CD4-positive, alpha-beta T cell (primary cell): ENCODE measurements at places on chromosomes 7 and 10.

- peaks cover 39% of the 10 kb centered on the region for H3K4me1 ChIP-seq
- no peaks in the 10 kb centered on the region for H3K36me3 ChIP-seq
- DNase-seq = no peak
- no peak overlapping the region for H3K27ac ChIP-seq
- peaks cover 2% of the 10 kb centered on the region for H3K27me3 ChIP-seq
- no peak overlapping the region for H3K4me3 ChIP-seq
These were observed 46.8 kb downstream of the DPYSL4 start for GRCh38 chr10:132233501-132234085.

DNA sequence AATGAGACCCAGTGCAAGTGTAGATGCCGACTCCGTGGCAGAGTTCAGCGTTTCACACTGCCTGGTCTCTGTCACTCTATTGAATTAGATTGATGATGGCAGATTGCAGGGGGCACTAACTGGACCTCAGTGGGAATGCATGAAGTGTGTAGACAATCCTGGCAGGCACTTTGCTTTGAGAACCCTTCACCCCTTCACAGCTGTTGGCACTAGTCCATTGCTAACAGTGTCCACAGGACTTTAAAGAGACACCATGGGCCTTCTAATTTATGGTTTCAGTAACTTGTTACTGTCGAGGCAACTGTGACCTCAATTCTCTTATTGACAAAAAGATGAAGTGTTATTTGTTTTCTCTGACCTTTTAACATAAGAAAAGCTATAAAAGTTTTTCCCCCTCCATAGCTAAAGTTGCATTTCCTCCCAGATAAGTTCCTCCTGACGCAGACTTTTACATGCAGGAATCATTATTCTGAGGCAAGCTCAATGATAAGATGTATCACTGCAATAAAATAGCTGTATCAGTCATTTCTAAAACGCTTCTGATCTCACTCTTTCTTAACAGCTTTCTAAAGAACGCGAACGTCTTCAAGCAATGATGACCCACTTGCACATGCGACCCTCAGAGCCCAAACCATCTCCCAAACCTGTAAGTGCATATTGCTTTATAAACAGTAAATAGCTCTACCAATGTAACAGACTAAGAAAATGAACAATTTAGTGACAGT is 238.9 kb downstream of the FOXP2 start:
- DNase-seq = no peak
- no peaks in the 10 kb centered on the region for H3K36me3 ChIP-seq

- no peaks in the 10 kb centered on the region for H3K4me1 ChIP-seq
- H3K27me3 ChIP-seq = no peaks in the 10 kb centered on the region
- DNase-seq = no peak
- no peak overlapping the region for H3K4me3 ChIP-seq
- H3K36me3 ChIP-seq = no peaks in the 10 kb centered on the region
These were observed 589.9 kb upstream of the TEX47 start for GRCh38 chr7:89385411-89385810.

DNA sequence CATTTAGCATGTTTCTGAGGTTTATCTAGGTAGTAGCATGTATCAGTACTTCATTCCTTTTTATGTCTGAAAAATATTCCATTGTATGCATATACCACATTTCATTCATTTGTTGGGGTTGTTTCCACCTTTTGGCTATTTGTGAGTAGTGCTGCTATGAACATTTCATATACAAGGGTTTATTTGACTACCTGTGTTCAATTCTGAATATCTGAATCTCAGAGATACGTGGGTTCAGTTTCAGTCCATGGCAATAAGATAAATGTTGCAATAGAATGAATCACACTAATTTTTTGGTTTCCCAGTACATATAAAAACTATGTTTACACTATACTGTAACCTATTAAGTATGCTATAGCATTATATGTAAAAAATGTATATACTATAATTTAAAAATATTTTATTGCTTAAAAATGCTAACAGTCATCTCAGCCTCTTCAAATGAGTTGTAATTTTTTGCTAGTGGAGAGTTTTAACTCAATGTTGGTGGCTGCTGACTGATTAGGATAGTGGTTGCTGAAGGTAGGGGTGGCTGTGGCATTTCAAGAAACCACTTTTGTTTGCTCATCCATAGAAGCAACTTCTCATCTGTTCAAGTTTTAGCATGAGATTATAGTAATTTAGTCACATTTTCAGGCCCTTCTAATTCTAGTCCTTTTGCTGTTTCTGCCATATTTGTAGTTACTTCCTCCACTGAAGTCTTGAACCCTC is 13.9 kb downstream of the PLEKHA1 start:
- H3K4me1 ChIP-seq = peaks cover 4% of the 10 kb centered on the region
- no peak overlapping the region for H3K27ac ChIP-seq
- DNase-seq = no peak

DNA sequence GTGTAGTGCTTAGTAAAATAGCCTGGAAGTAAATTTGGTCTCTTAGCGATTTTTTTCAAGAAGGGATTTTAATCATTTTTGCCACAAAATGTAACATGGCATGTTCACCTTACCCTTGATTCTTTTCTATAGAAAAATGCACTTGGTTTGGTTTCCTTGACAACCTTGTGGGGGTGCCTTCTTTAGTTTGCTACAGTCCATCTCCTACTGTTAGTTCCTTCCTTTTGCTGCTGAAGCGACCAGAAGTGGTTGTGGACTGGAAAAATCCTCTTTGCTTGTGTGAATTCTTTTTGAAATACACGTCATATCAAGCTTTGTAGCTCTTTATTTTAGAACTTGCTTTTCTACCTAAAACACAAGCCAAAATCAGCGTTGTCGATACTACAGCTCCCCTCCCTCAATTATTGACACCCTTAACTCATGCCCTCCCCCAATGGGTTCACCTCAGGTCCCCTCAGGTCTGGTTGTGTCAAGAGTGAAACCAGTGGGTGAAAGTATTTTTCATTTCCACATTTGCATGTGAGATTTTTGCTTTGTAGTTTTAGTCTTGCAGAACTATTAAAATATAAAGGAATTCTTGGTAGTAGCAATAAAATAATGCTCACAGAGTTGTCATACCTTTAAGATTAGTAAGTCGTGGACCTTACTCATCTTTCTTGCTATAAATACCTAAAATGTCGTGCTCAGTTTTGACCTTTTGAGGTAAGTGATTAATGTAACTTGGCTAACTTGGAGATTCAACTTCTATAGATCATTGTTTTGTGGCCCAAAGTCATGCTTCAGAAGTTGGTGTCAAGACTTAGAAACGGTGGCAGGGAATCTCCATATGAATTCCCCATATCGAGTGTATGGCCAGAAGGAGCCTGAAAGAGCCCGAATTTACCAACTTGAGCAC is 1.5 kb downstream of the ACTR3B start:
- H3K27ac ChIP-seq = no peak overlapping the region
- no peaks in the 10 kb centered on the region for H3K27me3 ChIP-seq
- no peak for DNase-seq
- H3K4me1 ChIP-seq = peaks cover 16% of the 10 kb centered on the region

- no peak for DNase-seq
- H3K27ac ChIP-seq = no peak overlapping the region
- no peak overlapping the region for H3K4me3 ChIP-seq
- no peaks in the 10 kb centered on the region for H3K36me3 ChIP-seq
These were observed 40.8 kb downstream of the SLC16A12 start for GRCh38 chr10:89494575-89494974.

DNA sequence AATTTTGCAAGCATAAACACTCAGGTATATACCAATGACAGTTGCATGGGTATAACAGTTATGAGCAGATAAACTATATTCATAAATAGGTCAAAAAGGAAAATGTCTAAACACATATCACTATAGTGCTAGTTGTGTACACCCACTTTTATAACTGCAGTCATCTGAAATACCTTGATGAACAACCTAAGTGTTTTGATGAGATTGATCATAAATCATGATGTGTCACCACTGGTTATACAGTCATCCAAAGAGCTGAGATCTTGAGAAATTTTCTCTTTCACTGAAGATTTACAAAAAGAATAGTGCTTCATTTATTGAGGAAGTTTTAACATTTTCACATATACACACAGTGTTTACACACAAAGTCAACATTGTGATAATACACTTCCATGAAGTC is 78.6 kb upstream of the SLC25A13 start:
- H3K27me3 ChIP-seq = no peaks in the 10 kb centered on the region
- no peak overlapping the region for H3K27ac ChIP-seq
- DNase-seq = no peak
- no peaks in the 10 kb centered on the region for H3K36me3 ChIP-seq

DNA sequence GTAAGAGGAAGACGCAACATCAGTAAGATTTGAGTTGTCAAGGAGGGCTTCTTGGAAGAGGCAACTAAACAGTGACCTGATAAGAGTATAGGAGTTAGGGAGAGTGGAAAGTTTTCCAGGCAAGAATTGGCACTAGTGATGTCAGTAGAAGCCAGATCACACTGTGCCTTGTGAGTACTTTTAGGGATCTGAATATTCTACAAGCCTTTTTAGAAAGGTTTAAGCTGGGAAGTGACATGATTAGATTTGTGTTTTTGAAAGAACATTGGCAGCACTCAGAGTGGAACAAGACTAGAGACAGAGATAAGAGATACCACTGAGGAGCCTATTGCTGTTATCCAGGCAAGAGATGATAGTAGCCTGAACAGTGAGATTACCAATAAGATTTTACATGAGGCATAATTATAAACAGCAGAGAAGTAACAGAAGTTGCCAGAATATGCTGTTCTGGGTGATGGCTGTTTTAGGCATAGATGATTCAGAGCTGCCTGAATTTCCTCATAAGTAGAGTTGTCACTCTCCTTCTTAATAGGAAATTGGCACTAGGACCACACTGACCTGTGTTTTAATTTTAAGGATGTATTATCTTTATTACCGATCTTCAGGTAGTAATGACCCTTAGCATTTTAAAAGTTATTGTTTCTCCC is 45.6 kb downstream of the NHLRC2 start:
- no peaks in the 10 kb centered on the region for H3K27me3 ChIP-seq
- H3K36me3 ChIP-seq = peaks cover 42% of the 10 kb centered on the region
- H3K4me1 ChIP-seq = no peaks in the 10 kb centered on the region
- no peak overlapping the region for H3K27ac ChIP-seq
- DNase-seq = no peak
- H3K4me3 ChIP-seq = no peak overlapping the region

DNA sequence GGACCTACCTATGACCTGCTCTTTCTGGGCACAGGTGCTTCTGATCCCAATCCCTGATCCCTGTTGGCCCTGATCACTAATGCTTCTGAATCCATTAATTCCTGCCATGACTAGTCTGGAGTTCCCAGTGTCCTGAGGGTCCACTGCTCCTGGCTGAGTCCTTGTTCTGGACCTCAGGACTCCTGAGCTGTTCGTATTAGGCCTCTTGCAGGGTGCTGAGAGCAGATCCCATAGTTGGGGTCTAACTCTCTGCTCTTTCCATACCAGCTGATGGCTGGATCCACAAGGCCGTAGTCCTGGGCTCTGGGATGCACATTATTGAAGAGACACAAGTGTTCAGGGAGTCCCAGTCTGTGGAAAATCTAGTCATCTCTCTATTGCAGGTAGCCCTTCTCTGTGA is 7.0 kb downstream of the MRPL43 start:
- DNase-seq = no peak
- peaks cover 34% of the 10 kb centered on the region for H3K36me3 ChIP-seq
- no peak overlapping the region for H3K4me3 ChIP-seq
- H3K27ac ChIP-seq = no peak overlapping the region
- no peaks in the 10 kb centered on the region for H3K27me3 ChIP-seq
